Choroid plexus epithelial cell (primary cell): ENCODE measurements at places on chromosomes 3 and 15.
A peak's percentile ranks its signal among the peaks of the same experiment; 100 is the strongest.

DNA sequence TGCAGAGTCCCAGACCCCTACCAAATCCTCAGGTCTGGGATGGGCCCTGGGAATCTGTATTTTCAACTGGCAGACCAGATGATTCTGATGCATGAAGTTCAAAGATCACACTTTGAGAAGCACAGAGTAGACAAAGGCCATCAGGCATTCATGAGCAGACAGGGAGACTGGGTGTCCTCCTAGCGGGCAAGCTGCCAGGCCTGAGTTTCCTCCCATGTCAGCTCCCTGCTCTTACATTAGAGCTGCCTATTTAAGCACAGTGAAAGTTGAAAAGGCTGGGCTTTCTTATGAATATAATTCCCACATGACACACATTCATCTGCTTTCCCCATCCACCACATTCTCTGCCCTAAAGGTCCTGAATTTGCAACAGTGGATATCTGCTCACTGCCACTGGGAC is 14.0 kb downstream of the CAPN3 start:
- DNase-seq: no peak

- DNase-seq: peak; percentile 76
Measured at GRCh38 chr3:126746395-126747177, 42.5 kb downstream of the CHCHD6 start.

DNA sequence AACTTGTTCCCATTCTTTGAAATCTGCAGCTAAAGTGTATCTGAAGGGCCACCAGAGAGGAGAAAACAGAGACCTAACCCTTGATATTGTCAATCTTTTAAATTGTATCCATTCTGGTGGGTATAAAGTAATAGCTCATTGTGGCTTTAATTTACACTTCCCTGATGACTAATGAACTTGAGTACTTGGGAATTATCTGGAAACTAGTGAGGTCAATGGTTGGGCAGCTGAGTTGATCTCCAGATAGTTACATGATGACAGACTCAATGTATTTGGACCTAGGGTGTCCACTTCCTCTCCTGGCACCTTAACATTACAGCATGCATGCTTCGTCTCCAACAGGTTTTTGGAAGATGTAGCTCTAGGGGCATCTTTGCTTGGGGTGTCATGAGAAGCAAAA is 195.2 kb downstream of the PDCD6IP start:
- peak; percentile 18 for DNase-seq

GRCh38 chr3:12579905-12580304 is 23.0 kb downstream of the MKRN2 start:
- peak; percentile 57 for DNase-seq

DNA sequence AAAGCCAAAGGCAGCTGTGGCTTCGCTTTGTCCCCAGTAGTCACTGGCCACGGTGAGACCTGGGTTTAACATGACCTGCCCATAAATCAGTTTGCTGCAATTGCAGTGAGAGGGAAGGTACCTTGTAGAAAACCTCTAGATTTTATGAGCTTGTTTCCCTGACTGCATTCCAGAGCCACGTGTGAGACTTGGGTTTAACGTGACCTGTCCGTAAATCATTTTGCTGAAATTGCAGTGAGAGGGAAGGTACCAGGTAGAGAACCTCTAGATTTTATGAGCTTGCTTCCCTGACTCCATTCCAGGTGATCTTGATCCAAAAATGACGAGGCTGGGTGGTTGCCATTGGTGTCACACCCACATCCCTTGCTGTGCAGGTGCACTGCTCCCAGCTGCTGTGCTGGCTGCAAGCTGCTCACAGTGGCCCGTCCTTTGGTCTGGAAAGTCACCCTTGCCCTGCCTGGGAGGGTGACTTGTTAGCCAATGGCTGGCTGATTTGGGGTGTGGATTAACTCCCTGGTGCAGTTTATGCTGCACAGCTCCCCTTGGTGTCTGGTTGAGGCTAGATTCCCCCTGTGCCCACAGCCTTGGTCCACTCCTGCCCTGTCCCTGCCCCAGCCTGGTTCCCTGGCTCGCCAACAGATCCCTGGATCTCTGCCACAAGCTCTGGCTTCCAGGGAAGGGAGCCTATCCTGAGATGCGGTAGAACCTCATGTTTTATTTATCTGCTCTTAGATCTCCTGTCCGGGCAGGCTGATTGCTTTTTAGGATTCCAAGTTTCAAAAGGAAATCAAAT is 192.7 kb upstream of the CTDSPL start:
- DNase-seq: no peak

DNA sequence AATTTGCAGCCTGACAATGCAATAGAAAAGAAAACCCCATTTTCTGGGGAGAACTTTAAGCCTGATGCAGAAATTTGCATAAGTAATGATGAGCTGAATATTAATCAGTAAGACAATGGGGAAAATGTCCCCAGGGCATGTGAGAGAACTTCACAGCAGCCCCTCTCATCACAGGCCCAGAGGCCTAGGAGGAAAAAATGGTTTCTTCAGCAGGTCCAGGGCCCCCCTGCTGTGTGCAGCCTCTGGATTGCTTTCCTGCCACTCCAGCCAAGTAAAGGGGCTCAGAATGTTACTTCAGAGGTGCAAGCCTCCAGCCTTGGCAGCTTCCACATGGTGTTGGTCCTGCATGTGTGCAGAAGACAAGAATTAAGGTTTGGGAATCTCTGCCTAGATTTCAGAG is 900.3 kb upstream of the ROBO1 start:
- DNase-seq: no peak

DNA sequence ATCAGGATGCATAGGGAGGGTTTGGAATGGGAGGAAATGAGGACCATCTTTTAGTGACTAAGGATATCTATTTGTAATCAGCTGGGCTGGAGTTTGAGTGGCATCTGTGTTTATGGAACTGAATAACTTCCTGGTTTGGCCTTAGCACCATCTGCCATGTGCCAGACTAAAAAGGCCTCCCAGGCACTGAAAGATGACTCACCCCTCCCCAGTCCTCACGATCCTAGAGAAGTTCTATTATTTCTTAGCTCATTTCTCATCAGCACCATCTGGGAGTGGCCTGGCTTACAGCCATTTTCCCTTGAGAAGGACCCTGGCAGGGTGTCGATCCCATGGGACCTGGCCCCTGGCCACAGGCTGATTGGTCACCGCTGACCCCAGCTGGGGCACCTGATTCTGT is 23.9 kb upstream of the CTXND1 start:
- peak; percentile 14 for DNase-seq

GRCh38 chr3:174335324-174335723 is 523.8 kb upstream of the NAALADL2 start:
- DNase-seq: no peak

- DNase-seq: no peak
Measured at GRCh38 chr3:11517601-11518000, 126.1 kb downstream of the VGLL4 start.
